ENCODE measurements at places on chromosomes 1 and 21. TPM values are rescaled to one million over a fixed set of nuclear protein-coding genes. Genes with fewer than 3 reads are reported as not detected.

Gene FOXD3
- not detected for total RNA-seq

Gene ANGPTL1
- total RNA-seq, result 0.04 TPM

Gene MXRA8
- total RNA-seq, result 50.4 TPM

Gene HLX
- 4.5 TPM for total RNA-seq

Gene CDK18
- total RNA-seq, result 42.0 TPM

Gene IL22RA1
- 0.11 TPM for total RNA-seq

Gene GLMP
- 57.7 TPM for total RNA-seq

Gene DAB1
- 26.6 TPM for total RNA-seq

Gene PPM1J
- total RNA-seq, result 21.9 TPM

Gene PDPN
- 22.8 TPM for total RNA-seq

Gene KPNA6
- total RNA-seq, result 36.8 TPM

Gene KCNA2
- 0.03 TPM for total RNA-seq

Gene CHI3L2
- not detected for total RNA-seq

Gene VWA5B1
- 0.27 TPM for total RNA-seq

Gene LAMB3
- total RNA-seq, result 0.70 TPM
